Motor neuron (in vitro differentiated cells): ENCODE measurements at places on chromosomes 5 and 9.

DNA sequence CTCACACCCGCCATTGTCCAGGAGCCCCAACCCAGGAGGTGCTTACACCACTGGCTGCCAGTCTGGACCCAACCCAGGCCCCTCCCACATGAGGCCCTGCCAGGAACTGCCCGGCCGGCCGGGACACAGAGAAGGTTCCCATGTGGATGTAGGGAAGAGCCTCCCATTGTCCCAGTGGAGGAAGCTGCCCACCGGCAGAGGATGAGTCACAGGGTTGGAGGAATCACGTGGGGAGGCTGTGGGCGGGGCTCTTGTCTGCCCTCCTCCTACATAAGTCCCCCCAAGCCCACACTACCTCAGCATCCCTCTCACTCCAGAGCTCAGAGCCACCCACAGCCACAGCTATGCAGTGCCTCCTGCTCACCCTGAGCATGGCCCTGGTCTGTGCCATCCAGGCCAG, 26.1 kb downstream of the PAEP start:
- ATAC-seq: peak; percentile 67

GRCh38 chr9:9846557-9846956, 766.2 kb downstream of the PTPRD start:
- no peak for ATAC-seq

DNA sequence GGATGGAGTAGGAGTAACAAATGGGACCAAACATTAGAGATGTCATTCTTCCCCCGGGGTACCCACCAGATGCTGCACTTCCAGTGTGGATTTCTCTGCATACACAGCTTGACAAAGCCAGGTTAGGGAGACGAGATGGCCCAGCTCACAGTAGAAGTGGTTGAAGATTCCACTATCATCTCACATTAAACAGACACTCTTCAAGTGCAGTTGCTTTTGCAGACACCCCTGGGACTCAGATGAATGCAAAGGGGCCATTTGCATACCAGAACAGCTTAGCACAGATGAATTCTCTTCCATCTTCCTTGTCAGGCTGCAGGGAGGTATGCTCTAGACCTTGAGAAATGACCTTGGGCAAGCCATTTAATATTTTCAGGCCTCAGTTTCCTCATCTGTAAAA, 12.6 kb upstream of the C5orf58 start:
- no peak for ATAC-seq

GRCh38 chr5:138179277-138179857, 455 bp downstream of the KIF20A start:
- ATAC-seq: no peak

DNA sequence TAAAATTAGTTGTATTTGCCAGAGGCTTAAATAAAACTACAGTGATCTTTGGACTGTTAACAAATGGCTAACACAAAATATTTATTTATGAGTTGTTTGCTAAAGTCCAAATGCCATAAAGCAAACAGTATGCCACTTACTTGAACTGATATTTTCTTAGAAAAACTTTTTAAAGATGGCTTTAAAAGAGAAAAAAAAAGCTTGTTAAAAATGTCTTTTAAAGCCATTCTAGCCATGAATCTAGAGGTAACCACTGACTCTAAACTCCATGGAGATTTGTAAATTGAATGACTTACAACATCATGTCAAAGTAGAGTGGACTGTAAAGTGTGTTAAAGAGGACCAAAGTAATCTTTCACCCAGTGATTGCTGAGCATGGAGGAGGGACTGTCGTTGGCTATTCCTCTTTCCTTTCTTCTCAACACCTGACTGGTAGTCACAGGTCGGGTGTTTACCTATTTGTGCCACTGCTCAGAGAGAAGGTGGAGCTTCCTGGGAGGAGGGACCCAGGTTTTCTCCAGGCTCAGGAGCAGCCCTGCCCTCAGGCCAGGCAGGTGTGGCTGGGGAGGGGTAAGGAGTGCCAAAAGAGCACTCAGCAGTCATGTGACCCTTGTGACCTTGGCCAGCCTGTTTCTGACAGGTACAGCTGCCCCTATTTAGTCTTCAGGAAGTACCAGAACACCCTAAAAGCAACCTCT, 69.1 kb upstream of the TJP2 start:
- no peak for ATAC-seq

DNA sequence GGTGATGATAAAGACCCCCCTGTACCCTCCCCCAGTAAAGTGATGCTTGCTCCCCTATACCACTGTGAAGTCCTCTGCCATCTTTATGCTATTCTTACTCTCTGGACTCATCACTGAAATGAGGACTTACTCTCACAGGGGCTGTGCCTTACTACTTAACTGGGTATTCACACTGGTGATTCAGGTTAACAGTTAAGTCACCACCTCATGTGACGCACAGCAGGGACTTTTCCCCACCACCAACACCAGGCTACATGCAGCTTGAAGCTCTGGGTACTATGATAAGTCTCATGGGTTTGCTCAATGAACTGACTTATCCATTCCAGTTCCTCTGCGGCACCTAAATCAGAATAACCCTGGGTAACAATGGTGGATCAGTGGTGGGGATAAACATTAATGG, 163.7 kb downstream of the ELAVL2 start:
- ATAC-seq: no peak

- ATAC-seq: no peak
These were observed 1.1 kb downstream of the NPM1 start for GRCh38 chr5:171388816-171389168.

DNA sequence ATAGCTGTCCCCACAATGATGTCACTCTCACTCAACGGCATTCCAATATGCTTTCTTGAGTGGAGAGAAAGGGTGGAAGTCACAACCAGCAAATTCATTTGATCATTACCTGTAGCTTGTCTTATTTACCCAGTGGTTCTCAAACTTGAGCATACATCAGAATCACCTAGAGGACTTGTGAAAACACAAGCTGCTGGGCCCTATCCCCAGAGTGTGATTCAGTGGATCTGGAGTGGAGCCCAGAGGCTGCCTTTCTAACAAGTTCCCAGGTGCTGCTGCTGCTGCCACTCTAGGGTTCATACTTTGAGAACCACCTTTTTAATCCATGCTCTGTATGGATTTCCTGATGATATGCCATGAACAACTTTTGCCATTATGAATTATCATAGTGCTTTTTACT, 94.7 kb downstream of the KLHL3 start:
- no peak for ATAC-seq

DNA sequence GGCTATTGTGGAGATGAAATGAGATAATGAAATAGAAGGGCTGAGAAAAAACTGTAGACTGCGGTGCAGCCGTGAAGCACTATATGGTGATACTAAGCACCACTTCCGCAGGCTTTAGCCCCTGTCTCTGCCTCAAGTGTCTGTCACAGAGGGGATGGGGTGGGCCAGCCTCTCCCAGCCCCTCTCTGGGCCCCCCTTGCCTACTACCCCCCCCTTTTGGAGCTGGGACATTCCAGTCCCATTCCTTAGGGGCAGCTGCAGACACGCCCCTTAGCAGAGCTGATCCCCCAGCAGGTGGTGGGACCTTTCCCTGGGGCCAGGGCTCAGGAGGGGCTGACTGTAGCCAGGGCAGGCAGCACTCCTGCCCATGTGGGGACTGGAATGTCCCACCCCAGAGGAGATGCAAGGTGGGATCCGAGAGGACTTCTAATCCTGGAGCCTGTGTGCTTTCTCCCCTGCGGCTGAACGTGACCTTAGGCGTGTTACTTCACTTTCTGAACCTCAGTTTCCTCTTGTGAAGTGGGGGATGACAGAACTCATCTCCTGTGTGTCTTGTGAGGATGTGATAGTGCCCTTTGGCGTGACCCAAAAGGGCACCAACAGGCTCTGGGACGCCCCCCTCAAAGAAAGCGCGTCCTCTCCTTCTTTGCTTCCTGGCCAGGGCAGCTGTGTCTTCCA, 1.9 kb downstream of the N4BP3 start:
- no peak for ATAC-seq

DNA sequence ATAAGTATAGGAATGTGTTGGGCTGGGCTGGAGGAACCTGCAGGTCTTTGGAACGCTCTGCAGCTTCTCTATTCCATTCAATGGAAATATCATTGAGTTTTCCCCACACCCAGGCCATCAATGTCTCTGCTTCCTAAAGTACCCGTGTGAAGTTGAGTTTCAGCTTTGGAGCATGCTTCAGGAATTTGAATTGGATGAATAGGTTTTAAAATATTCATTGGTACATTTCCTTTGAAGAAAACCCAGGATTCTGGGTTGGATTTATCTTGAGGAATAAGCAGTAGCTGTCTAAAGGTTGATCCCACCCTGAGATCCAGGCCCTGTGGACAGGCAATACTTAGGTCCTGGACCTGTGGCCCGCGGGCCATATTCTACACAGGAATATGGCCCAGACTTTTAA, 37.3 kb downstream of the INSYN2B start:
- ATAC-seq: no peak

DNA sequence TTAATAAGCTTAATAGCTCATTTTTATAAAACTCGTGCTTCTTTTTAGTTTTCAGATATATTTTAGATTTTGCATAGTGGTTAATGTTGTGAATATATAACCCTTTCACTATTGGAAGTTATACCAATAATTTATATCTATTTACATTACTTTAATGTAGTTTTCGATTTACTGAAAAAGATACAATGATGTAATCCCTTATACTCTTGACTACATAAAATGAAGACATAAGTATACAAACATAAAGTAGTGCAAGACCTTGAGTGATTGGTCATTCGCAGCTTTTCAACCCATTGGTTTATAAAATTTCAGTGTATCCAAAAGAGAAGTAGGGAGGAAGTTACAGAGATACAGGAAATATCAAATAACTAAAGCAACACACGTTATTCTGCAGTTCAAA, 84.3 kb upstream of the GRHPR start:
- no peak for ATAC-seq

DNA sequence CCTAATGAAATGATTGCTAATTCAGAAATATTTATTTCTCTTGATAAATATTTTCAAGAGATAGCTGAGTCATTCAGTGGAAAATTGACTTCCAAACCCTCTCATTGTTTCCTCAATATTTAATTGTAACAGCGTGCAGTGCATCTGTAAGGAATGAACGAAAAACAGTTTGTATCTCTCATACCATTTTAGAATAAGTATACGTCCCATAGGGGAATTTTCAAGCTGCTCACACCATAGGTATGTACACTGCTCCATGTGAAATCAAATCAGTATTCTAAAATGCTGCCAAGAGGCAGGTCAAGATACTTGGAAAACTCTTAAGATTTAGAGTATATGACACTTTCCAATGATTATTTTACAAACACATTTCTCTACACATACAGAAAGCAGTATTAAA, 202.2 kb downstream of the ARL15 start:
- no peak for ATAC-seq

GRCh38 chr5:7834982-7835381, 16.0 kb downstream of the CFAP90 start:
- no peak for ATAC-seq

- ATAC-seq: no peak
These were observed 456.8 kb downstream of the DMAC1 start for GRCh38 chr9:7342736-7343135.

- no peak for ATAC-seq
These were observed 698 bp downstream of the NFX1 start for GRCh38 chr9:33291031-33291397.

- ATAC-seq: no peak
These were observed 92.1 kb downstream of the CDKN2A start for GRCh38 chr9:21902136-21902535.

GRCh38 chr9:83116026-83116425, 53.1 kb upstream of the RASEF start:
- ATAC-seq: no peak

DNA sequence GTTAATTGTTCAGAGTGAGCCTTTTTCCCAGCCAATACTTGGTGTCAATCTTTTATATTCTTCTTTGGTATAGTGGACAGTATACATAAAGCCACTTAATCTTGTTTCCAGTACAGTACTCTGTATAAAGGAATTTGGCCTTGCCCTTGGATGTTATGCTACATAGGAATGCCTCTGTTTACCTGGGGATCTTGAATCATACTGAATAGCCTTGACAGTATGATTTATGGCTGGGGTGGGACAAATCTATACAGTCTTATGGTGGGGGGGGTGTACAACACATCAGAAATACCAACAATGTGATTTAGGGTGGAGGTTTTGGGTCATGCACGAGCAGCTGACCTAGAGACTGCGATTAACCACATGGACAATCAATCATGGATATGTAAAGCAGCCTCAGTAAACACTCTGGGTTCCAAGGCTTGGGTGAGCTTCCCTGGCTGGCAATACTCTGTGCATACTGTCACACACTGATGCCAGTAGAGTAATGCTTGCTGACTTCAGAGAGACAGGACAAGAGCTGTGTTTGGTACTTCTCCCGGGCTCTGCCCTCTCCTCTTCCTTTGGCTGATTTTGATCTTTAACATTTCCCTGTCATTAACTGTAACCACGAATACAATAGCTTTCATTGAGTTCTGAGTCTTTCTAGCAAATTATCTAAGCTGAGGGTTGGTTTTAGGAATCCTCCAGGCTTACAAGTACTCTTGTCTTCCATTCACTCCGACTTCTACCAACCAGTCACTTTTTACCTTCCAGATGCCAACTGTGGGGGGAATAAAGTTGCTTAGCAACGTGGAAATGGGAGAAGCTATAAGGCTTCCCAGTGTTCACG, 84.6 kb downstream of the IARS1 start:
- peak; percentile 18 for ATAC-seq

DNA sequence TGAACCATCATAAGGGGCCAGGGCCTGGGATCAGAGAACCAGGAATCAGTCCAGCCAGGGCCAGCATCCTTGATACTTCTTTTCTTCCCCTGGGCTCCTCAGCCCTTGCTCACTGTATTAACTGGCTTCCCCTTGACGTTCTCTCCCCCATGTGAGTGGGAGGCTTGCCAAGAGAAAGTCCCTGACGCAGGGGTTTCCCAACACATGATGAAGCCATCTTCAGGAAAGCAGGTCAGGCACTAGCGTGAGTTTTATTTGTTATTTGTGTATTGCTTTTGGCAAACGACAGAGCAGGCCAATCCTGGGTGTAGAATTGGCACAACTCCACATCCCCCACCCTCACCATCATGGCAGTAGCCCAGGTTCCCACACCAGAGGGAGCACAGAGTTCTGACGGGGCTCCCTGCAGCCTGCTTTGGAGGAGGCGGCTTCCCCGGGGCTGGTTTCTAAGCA, 165.5 kb upstream of the NFIL3 start:
- no peak for ATAC-seq

DNA sequence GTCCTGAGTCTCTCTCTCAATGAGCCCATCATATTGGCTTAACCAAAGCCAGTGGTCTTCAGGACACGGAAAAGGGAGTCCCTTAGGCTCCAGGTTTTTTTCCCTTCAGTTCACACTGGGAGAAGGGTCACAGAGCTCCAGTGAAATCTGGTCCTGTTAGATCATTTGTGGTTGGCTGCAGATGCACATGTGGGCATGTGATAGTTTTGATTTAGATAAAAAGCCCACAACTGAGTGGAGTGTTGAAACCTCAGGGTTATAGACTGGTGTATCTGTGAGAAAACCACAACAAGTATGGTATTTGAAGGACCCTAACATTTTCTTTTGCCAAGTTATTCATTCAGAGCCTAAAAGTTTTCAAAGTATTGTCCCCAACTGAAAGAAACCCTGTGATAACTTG, 46.7 kb downstream of the PRLR start:
- ATAC-seq: no peak
